ENCODE measurements at places on chromosomes 11 and 22. TPM values are rescaled to one million over a fixed set of nuclear protein-coding genes. Genes with fewer than 3 reads are reported as not detected.

DNA sequence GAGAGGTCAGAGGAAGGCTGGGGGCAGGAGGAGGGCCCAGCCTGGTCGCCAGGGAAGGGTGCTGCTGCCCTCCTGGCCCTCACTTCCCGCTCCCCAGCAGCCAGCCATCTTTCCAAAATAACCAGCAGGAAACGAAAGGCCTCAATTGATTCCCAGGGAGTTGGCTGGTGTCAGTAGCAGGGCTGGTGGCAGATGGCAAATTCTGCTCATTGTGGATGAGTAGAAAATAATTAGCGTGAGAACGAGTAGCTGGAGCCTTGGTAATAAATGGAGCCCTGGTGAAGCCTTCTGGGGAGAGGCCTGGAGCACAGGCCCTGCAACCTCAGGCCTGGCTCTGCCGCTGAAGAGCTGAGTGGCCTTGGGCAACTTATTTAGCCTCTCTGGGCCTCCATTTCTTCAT is 31.3 kb downstream of the DAGLA start:
- no peak for DNase-seq

The CCDC73 gene
- total RNA-seq, result not detected

DNA sequence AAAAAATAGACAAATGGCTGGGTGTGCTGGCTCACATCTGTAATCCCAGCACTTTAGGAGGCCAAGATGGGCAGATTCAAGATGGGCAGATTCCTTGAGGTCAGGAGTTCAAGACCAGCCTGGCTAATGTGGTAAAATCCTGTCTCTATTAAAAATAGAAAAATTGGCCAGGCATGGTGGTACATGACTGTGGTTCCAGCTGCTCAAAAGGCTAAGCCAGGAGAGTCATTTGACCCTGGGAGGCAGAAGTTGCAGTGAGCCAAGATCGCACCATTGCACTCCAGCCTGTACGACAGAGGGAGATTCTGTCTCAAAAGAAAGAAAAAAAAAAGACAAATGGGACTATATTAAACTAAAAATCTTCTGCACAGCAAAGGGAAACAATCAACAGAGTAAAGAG is 55.4 kb downstream of the USP35 start:
- no peak for DNase-seq

- DNase-seq, result no peak
Observed at GRCh38 chr11:9069862-9070470, 21.4 kb downstream of the SCUBE2 start.

- DNase-seq, result no peak
Observed at GRCh38 chr22:29633514-29634312, 30.3 kb downstream of the NF2 start.

- no peak for DNase-seq
Observed at GRCh38 chr11:26704249-26704648, 17.6 kb downstream of the SLC5A12 start.

The FEN1 gene
- total RNA-seq, result 6.6 TPM

GRCh38 chr22:29431986-29432385 is 6.4 kb upstream of the RFPL1 start:
- no peak for DNase-seq

Data from heart left ventricle (tissue), 16 donors.